ENCODE measurements at places on chromosomes 2 and 18.

GRCh38 chr18:8562919-8563318, 46.3 kb upstream of the RAB12 start:
- DNase-seq, result no peak

DNA sequence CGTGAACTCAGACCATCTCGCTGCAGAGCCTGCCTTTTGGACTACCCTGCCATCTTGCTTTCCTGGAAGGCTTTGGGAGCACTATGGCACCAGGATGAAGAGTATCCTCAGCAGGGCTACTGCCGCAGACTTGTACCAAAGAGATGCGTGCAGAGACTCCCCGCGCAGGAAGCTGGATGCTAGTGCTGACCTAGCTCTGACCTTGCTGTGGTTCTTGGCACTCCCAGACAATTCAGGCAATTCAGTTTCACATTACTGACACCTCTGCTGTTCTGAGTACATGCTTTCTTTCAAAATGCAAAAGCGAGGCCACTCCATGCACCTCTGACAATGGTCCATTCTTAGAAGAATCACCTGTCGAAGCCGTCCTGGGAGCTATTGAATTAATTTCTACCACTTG, 251.5 kb upstream of the MEX3C start:
- no peak for DNase-seq

DNA sequence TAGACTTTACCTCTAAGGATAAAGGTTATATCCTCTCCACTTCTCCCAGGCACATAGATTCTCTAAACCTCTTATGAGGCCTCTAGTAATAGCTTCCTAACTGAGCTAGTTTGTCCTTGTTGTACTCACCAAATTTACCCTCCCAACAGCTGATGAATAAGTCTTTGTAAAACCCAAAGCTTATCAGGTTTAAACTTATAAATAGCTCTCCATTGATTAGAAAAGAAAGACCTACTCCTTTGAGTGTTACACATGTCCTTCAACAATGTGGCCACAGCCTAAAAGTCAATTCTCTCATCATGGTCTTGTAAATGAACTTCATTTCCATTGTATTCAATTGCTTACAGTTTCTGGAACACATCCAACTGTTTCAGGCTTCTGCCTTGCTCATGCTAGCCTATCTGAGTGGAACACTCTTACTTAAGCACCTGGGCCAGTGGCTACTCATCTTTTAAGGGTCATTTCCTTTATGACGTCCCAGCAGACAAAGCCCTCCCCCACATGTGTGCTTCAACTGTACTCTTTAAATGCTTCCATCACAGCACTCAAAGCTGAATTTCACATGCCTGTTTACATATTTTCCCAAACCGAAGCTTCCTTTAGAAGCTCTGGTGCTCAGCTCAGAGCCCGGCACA, 131.6 kb downstream of the CDH2 start:
- DNase-seq, result no peak

DNA sequence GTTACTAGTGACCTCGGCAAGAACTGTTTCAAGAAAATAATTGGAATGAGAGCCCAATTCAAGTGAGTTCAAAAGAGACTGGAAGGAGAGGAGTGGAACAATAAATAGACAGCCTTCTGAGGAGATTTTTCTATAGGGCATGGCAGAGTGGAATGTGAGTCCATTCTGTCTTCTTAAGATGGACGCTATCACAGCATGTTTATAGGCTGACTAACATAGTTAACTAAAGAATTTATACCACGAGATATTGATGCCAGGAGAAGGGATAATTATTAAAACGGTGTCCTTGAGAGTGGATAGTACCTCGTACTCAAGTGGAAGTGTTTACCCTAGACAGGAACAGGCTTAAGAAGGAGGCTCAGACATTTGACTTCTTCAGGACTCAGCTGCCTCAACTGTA, 143.5 kb upstream of the RBBP8 start:
- DNase-seq, result no peak

DNA sequence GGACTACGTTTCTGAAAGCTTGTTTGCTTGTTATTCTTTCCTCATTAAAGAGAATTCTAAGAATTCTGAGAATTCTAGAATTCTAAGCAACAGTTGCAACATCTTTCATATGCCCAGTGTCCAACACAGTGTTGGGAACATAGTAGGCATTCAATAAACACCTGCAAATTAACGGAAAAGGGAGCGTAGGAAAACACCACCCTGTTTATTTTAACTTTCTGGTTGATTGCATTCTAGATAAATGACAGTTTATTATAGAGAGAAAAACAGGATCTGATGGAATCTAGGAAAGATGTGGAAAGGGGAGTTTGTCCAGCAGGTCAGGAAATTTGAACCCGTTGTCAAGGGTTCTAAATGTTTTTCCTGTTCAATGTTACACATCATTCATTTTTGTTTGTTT, 24.2 kb upstream of the EFEMP1 start:
- no peak for DNase-seq

- DNase-seq, result no peak
These were observed 20.1 kb downstream of the CYB5A start for GRCh38 chr18:74271635-74272034.

DNA sequence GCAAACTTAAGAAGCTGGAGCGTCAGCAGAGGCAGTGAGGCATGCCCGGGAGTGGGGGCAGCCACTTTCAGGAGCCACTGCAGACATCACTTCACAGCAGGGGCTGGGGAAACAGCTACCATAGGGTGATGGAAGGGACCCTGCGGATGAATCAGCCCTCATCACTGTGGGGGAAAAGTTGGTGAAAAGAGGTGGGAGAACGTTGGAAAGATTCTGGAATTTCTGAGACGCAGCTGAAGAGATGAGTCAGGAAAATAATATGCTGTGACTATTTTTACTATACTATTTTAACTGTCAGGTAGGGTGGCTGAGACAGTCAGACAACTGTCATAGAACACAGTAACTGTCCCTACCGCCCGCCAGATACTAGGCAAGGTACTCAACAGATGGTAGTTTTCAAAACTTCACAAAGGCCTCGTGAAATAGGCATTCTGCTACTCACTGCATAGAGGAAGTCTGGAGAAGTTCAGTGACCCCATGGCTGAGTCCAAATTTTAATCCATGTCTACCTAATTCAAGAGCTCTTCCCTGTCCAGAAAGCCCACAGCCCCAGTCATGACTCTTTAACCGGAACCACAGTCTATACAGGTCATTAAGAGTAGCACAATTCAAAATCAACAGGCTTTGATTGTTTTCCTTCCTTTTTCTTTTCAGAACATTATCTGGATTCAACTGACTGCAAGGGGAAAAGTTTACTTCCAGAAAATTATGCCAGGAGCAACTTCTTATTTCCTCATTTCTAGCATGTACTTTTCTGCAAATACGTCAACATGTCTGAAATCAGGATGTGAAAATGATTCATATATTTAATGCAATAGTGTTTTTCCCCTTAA, 39.3 kb upstream of the EPB41L3 start:
- DNase-seq, result no peak

- DNase-seq, result no peak
These were observed 272.9 kb downstream of the IRS1 start for GRCh38 chr2:226526716-226527115.

- DNase-seq, result peak; percentile 67
These were observed 5.1 kb downstream of the HNMT start for GRCh38 chr2:137969418-137969765.

DNA sequence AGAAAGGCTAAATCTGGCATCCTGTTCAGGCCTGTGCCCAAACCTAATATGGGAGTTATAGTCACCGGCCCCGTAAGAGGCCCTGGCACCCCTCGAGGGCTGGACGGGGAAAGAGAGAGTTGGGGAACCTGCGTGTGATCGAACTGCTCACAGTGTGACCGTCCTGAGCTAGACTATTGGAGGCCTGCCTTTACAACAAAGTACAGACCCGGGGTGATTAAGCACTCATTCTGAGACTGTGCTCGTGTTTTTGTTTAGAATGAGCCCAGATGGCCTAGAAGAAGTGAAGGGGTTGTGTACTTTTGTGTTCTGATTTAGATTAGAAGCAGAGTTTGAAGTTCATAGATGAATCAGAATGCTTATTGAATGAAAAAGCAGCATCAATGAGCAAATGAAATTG, 115.3 kb downstream of the ACOXL start:
- no peak for DNase-seq

- peak; percentile 66 for DNase-seq
These were observed 59.5 kb downstream of the PUM2 start for GRCh38 chr2:20291106-20291564.

DNA sequence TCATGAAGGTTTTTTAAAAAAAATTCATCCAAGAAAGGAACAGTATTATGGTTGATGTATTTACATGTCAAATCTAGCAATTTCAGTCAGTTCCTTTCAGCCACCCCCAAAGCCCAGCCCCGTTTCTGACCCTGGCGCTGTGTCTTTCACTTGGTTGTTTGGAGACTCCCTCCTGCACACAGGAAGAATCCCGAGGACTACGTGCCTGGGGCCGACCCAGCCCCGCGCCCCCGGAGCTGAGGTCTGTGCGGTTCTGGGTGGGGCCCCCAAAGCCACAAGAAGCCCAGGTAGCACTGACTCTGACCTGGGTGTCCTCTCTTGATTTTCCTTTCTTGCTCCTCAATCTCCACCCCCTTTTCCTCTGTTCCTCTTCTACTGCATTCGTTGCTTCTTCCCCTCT, 49.1 kb downstream of the TRAPPC12 start:
- DNase-seq, result no peak

GRCh38 chr18:24461996-24462395, 1.6 kb downstream of the HRH4 start:
- no peak for DNase-seq

- no peak for DNase-seq
These were observed 485.1 kb downstream of the NRXN1 start for GRCh38 chr2:50546790-50547189.

DNA sequence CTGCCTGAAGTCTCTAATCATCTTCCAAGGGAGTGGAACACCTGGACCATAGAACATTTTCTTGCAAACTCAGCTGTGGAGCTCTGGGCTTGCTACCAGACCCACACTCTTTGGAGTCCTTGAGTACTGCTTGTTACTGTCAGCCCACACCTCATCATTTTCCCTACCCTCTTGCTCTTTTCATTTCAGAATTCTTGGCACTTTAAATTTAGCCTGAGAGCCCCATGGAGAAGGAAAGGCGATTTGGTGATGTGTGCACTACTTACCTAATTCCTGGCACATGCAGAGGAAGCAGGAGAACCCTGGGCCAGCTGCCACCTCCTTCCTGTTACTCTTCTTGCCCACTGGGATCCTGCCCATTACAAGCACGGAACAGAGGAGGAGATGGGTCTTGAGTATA, 31.7 kb downstream of the TMEM178A start:
- no peak for DNase-seq

- no peak for DNase-seq
These were observed 243.3 kb upstream of the NCKAP5 start for GRCh38 chr2:133811409-133812125.

DNA sequence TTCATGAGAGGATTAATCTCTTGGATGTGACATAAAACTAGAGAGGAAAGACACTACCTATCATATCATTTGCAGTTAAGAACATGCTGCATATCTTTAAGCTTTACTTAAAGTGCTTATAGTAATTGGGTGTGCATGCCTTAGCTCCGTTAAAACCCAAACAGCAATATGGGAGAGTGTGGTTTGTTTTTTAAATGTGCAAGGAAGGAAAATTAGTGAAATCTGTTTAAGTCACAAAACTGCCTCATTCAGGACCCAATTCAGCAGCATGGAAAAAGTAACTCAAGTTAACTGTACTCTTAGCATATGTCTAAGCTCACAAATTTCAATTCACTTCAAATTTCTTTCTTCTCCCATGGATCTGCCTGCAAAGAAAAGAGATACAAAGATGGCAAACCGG, 182.2 kb downstream of the ARHGAP15 start:
- no peak for DNase-seq

- DNase-seq, result no peak
These were observed 2.3 kb downstream of the ASAP2 start for GRCh38 chr2:9208875-9209274.

- DNase-seq, result no peak
These were observed 156.1 kb upstream of the ID2 start for GRCh38 chr2:8525582-8526402.

- no peak for DNase-seq
These were observed 345.0 kb downstream of the NCKAP5 start for GRCh38 chr2:133223226-133223625.

- no peak for DNase-seq
These were observed 85.5 kb downstream of the AGPS start for GRCh38 chr2:177478029-177478428.

GRCh38 chr2:23381485-23381884, 3.5 kb upstream of the KLHL29 start:
- no peak for DNase-seq

GRCh38 chr2:27569398-27569797, 13.4 kb upstream of the ZNF512 start:
- DNase-seq, result no peak

GRCh38 chr18:40197711-40198110, 1757.3 kb upstream of the PIK3C3 start:
- no peak for DNase-seq

DNA sequence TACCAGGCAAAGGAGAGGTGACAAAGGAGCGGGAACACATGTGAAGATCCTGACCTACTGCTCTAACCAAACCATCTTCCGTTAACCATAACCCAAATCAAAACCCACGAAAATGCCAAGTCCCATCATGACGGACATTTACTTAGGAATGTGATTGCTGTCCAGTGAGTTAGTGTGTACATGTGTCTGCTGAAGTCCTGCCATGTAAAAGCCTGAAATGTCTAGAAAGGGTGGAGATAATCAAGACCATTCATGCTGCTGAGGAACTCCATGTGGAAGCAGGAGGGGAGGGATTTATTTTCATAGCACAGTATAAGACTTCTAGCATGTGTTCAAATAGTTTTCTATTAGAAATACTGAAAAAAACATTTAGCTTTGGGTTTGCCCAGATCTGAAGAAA, 137.0 kb upstream of the BOD1L2 start:
- no peak for DNase-seq

DNA sequence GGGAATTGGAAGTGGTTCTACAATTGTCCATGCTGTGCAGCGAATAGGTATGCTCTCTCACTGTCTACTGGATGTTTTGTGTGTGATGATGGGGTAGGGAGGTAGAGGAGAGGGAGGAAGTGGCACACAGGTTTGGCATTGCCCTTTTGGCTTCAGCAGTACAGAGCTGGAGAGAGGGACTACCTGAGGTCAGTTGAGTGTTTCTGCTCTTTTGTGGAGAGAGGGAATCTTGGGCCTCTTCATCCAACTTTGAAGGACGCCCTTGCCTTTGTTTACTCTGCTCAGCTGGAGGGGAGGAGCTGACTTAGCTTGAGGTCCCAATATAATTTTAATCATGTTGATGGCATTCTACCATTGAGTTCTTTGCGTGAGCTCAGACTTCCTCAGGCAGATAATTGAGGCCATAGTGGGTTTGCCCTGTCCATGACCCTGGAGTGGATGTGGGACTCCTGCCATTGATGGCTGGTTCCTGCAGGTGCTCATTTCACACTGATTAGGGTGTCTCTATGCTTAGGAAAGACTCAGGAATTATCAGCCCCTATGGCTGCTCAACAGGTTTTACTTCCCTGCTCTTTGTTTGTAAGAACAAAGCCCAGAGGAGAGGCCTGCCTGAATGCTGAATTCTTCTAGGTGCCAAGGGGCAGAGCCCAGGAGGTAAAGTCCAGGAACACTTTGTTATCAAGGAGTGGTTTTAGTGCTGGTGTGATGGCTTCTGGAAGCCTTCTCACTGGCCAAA, 7.2 kb downstream of the RPIA start:
- DNase-seq, result no peak
